ENCODE measurements at places on chromosomes 13 and 19.

DNA sequence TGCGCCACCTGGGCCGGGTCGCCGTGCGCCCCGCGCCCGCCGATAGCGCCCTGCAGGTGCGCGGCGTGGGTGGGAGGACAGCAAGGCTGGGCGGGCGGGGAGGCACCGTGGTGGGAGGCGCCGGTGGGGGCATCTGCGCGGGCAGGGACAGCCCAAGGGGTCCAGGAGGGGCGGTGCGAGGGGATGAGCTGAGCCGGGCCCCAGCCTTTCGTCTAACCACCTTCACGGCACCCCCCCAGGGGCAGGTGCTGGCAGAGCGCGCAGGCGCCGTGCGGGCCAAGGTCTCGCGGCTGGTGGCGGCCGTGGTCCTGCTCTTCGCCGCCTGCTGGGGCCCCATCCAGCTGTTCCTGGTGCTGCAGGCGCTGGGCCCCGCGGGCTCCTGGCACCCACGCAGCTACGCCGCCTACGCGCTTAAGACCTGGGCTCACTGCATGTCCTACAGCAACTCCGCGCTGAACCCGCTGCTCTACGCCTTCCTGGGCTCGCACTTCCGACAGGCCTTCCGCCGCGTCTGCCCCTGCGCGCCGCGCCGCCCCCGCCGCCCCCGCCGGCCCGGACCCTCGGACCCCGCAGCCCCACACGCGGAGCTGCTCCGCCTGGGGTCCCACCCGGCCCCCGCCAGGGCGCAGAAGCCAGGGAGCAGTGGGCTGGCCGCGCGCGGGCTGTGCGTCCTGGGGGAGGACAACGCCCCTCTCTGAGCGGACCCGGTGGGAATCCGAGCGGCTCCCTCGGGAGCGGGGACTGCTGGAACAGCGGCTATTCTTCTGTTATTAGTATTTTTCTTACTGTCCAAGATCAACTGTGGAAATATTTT, 3.1 kb downstream of the KISS1R start:
- peaks cover 2% of the 10 kb centered on the region for H3K36me3 ChIP-seq
- no peak for DNase-seq
- H3K4me3 ChIP-seq = peak overlapping the region; percentile 5

- no peak overlapping the region for H3K27ac ChIP-seq
- H3K4me3 ChIP-seq = no peak overlapping the region
- no peaks in the 10 kb centered on the region for H3K4me1 ChIP-seq
- H3K36me3 ChIP-seq = no peaks in the 10 kb centered on the region
Observed at GRCh38 chr13:60431108-60431700, 34.2 kb downstream of the TDRD3 start.

DNA sequence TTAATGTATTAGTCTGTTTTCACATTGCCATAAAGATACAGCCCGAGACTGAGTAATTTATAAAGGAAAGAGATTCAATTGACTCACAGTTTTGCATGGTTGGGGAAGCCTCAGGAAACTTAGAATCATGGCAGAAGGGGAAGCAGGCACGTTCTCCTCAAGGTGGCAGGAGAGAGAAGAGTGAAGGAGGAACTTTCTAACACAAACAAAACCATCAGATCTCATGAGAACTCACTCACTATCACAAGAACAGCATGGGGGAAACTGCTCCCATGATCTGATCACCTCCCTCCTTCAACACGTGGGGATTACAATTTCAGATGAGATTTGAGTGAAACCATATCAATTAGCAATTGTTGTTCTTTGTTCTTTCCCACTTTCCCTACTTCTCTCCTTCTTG, 689.0 kb upstream of the SLITRK1 start:
- no peaks in the 10 kb centered on the region for H3K27me3 ChIP-seq
- no peaks in the 10 kb centered on the region for H3K4me1 ChIP-seq
- no peak for DNase-seq
- H3K36me3 ChIP-seq = no peaks in the 10 kb centered on the region
- no peak overlapping the region for H3K4me3 ChIP-seq

- H3K27ac ChIP-seq = no peak overlapping the region
- H3K4me3 ChIP-seq = no peak overlapping the region
- no peaks in the 10 kb centered on the region for H3K27me3 ChIP-seq
- H3K36me3 ChIP-seq = peaks cover 66% of the 10 kb centered on the region
Observed at GRCh38 chr19:9531933-9532332, 6.5 kb downstream of the ZNF426 start.

DNA sequence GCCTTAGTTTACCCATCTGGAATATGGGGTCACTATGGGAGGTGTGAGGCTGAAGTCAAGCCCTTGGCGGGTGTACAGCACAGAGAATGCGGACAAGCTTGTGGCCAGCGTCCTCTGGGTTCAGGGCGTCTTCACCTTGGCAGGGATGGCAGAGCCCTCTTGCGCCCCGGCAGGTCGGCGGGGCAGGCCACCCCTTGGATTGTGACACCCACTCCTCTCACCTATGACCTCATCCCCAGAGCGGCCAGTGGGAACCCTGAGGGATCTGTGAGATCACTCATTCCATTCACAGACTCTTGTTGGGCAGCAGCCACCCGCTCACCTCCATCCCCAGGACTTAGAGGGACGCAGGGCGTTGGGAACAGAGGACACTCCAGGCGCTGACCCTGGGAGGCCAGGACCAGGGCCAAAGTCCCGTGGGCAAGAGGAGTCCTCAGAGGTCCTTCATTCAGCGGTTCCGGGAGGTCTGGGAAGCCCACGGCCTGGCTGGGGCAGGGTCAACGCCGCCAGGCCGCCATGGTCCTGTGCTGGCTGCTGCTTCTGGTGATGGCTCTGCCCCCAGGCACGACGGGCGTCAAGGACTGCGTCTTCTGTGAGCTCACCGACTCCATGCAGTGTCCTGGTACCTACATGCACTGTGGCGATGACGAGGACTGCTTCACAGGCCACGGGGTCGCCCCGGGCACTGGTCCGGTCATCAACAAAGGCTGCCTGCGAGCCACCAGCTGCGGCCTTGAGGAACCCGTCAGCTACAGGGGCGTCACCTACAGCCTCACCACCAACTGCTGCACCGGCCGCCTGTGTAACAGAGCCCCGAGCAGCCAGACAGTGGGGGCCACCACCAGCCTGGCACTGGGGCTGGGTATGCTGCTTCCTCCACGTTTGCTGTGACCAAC, at the start of gene SPACA4:
SPACA4 (plus strand) TSS at position 280 of the 896 bp plus-strand sequence; CDS start at position 517, 237 bp downstream.
- no peaks in the 10 kb centered on the region for H3K36me3 ChIP-seq
- H3K4me3 ChIP-seq = no peak within 1 kb of the TSS
- no peak within 1 kb of the TSS for H3K27ac ChIP-seq
- DNase-seq = no peak
- H3K27me3 ChIP-seq = no peaks in the 10 kb centered on the region

- H3K4me3 ChIP-seq = no peak overlapping the region
- no peaks in the 10 kb centered on the region for H3K27me3 ChIP-seq
- peaks cover 5% of the 10 kb centered on the region for H3K4me1 ChIP-seq
Observed at GRCh38 chr19:38033658-38034491, 126.9 kb downstream of the SIPA1L3 start.

DNA sequence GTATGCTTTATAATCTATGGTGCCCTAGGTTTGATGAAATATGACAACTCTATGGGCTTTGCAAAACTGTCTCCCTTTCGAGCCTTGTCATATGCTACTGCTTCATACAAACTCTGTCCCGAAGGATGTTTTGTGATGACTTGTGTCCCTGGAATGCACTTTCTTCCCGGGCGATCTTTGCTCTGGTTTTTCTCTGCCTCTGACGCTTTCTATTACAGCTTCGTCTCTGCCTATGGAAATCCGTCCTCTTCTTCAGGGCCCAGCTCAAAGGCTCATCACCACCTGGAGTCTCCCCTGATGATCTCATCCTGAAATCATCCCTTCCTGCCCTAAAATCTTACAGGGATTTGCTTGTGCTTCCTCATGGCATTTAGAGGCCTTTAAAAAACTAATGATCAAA, 191.5 kb upstream of the KL start:
- no peaks in the 10 kb centered on the region for H3K4me1 ChIP-seq
- H3K27ac ChIP-seq = no peak overlapping the region
- DNase-seq = peak; percentile 35
- no peaks in the 10 kb centered on the region for H3K27me3 ChIP-seq

DNA sequence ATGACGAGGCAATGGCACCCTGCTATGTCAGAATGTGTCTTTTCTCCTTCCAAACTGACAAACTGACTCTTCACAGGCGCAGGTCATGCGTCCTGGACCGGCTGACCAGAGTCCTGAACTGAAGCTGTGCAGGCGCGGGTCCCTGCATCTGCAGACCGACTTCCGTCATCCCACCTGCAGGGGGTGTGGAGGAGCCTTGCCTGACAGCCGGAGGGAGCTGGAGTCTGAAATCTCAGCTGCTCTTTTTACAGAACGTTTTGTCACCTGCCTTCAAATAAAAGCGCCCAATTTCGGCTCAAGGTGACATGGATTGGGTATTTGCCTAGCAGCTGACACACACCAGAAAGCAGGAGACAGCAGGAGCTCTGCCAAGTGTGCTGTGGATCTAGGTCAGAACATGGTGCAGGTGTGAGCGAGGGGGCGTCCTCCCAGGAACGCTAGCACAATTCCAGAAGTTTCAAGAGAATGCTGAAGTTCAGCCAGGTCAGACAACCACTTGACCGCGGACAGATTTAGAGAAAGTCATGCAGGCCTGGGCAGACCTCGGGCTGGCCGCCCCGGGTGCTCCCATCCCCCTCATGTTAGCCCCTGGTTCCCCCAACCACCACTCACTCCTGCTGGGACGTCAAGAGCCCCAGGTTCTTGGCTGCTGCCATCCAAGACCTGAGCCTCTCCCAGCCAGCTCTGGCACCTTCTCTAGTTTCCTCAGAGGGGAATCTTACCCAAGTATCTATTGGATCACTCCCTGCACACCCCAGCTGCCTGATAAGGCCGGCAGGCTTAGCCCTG, 32.8 kb downstream of the ELL start:
- H3K36me3 ChIP-seq = no peaks in the 10 kb centered on the region
- H3K27me3 ChIP-seq = no peaks in the 10 kb centered on the region
- H3K27ac ChIP-seq = no peak overlapping the region
- peaks cover 4% of the 10 kb centered on the region for H3K4me1 ChIP-seq

- no peak overlapping the region for H3K27ac ChIP-seq
- H3K36me3 ChIP-seq = no peaks in the 10 kb centered on the region
- no peaks in the 10 kb centered on the region for H3K4me1 ChIP-seq
- no peak overlapping the region for H3K4me3 ChIP-seq
- no peaks in the 10 kb centered on the region for H3K27me3 ChIP-seq
- no peak for DNase-seq
Observed at GRCh38 chr13:24124789-24125476, 35.6 kb upstream of the SPATA13 start.

DNA sequence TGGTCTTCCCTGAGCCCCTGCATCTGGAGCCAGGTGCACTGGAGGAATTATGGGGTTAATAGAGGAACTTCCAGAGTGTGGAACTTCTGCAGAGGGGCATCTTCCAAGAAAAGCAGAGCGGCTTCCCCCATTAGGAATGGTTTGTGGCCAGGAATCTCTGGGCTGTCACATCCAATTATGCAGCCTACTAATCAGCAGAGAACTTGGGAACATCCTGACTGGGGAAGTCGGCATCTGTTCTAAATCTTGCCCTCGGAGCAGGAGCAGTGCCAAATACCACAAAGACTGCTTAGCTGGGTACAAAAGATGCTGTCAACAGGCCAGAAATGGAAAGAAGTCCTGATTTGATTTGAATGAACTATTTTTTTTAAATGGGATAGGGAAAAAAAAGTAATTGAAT, 435.1 kb downstream of the ZNF536 start:
- H3K36me3 ChIP-seq = no peaks in the 10 kb centered on the region
- no peak for DNase-seq
- H3K4me1 ChIP-seq = 0 out of 2 replicates have a peak, but pooled peaks cover 2% of the 10 kb centered on the region
- no peak overlapping the region for H3K27ac ChIP-seq
- H3K4me3 ChIP-seq = no peak overlapping the region

- no peaks in the 10 kb centered on the region for H3K27me3 ChIP-seq
- no peak overlapping the region for H3K27ac ChIP-seq
- no peak for DNase-seq
- no peaks in the 10 kb centered on the region for H3K4me1 ChIP-seq
- no peaks in the 10 kb centered on the region for H3K36me3 ChIP-seq
Observed at GRCh38 chr19:58366585-58367430, 4.3 kb upstream of the ZNF497 start.

- no peak for DNase-seq
- peaks cover 41% of the 10 kb centered on the region for H3K36me3 ChIP-seq
- no peak overlapping the region for H3K27ac ChIP-seq
- no peaks in the 10 kb centered on the region for H3K4me1 ChIP-seq
- no peak overlapping the region for H3K4me3 ChIP-seq
- no peaks in the 10 kb centered on the region for H3K27me3 ChIP-seq
Observed at GRCh38 chr19:46386151-46386550, 27.2 kb downstream of the CCDC8 start.

GRCh38 chr13:61086087-61086486, 329.6 kb downstream of the PCDH20 start:
- H3K4me1 ChIP-seq = no peaks in the 10 kb centered on the region
- DNase-seq = no peak
- no peaks in the 10 kb centered on the region for H3K27me3 ChIP-seq
- H3K27ac ChIP-seq = no peak overlapping the region
- no peak overlapping the region for H3K4me3 ChIP-seq

DNA sequence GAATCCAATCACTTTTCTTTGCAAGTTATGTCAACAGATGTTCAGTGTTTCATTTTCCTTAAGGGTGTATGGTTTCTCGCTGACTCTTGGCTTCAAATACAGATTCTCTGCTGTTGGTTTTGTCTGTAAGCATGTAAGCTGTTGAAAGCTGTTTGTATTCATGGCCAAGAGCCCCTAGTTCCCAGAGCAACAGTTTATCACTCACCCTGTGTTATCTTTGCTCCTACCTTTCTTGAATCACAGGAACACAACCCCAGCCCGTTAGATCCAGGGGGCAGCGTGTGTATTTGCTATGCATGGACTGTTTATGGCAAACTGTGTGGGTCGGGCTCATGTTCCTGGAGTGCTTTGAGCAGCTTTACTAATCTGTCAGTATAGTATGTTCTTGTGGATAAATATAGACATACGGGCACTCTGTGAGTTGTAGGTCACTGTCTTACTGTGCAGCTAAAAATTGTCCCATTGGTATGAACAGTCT, 28.9 kb downstream of the FRY start:
- no peak overlapping the region for H3K4me3 ChIP-seq
- DNase-seq = no peak
- no peaks in the 10 kb centered on the region for H3K4me1 ChIP-seq
- H3K36me3 ChIP-seq = no peaks in the 10 kb centered on the region

DNA sequence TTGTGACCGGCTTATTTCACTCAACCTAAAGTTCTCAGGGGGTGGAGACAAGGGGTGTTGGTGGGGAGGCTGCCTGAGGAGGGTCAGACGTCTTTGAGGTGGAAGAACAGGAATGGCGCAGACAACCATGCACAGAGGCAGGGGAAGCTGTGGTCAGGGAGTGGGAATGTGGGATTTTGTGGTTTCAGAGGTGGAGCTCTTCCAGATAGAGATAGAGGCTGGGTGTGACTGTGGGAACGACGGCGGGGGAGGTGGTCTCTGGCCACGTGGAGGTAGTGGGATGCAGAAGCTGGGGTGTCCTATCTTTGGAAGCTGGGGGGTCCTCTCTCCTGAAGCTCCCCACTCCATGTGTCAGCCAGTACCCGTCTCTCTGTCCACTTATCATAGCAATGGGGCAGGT, 7.8 kb upstream of the KLK14 start:
- no peaks in the 10 kb centered on the region for H3K4me1 ChIP-seq
- H3K36me3 ChIP-seq = no peaks in the 10 kb centered on the region
- H3K27ac ChIP-seq = no peak overlapping the region
- no peak for DNase-seq
- no peak overlapping the region for H3K4me3 ChIP-seq

All from iPS DF 6.9 (cell line).